ENCODE measurements at places on chromosomes 12 and 14.

- H3K36me3 ChIP-seq = no peaks in the 10 kb centered on the region
- no peak for DNase-seq
- no peaks in the 10 kb centered on the region for H3K27me3 ChIP-seq
- H3K27ac ChIP-seq = no peak overlapping the region
- H3K4me1 ChIP-seq = no peaks in the 10 kb centered on the region
- no peak overlapping the region for H3K4me3 ChIP-seq
Measured at GRCh38 chr14:42047421-42048055, 440.9 kb downstream of the LRFN5 start.

GRCh38 chr12:130880411-130880885 lies 8.6 kb downstream of the RAN start:
- DNase-seq = no peak
- peaks cover 19% of the 10 kb centered on the region for H3K36me3 ChIP-seq
- no peaks in the 10 kb centered on the region for H3K27me3 ChIP-seq

DNA sequence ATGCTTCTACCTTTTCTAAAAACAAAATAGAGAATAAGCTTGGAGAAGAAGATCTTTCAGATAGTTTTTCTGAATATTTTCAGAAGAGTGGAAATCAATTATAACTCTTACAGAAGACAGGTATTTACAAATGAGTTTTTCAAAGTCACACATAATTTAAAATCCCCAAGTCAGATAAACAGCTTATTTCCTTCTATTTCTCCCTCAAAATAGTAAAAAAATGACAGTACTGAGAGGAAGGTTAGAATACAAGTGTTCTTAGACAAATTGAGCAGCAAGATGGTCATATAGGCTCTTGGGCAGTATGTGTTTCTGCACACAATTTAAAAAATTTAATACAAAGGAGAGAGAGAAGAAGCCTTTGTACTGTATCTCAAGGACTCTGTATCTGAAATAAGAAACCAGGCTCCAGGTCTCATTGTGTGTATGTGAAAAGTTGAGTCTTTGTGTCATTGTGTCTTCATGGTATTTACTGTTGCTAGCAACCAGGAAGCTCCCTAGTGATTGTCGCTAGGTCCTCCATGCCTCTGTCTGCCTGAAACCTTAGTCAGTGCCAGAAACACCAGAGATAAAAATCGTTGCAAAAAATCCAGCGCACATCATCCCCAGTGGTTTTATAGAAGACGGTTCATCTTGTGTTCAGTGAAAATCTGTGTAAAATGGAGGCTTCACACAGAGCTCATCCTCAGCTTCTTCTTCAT lies 12.9 kb upstream of the TUBA1A start:
- peaks cover 6% of the 10 kb centered on the region for H3K4me1 ChIP-seq
- H3K36me3 ChIP-seq = no peaks in the 10 kb centered on the region
- H3K27me3 ChIP-seq = no peaks in the 10 kb centered on the region
- peak overlapping the region; percentile 29 for H3K4me3 ChIP-seq

DNA sequence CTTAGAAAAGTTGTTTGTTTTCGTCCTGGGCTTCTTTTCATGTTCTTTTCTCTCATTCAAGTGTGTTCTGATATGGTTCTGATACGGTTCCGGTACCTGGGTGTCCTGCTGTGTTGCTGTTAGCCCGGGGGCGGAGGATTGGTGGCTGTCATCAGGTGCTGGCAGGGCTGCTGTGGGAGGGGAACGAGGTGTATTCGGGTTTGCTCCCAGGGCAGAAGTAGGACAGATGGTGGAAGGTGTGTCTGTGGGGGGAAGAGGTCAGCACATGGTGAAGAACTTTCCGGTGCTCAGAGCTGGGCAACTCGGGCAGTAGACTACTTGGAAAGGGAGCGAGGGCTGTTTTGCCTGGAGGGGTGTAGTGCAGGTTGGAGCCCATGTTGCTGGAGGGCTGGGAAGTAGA lies 70.2 kb downstream of the SLC25A47 start:
- H3K36me3 ChIP-seq = no peaks in the 10 kb centered on the region
- H3K4me1 ChIP-seq = no peaks in the 10 kb centered on the region
- no peak for DNase-seq
- H3K27ac ChIP-seq = no peak overlapping the region
- H3K27me3 ChIP-seq = no peaks in the 10 kb centered on the region
- H3K4me3 ChIP-seq = no peak overlapping the region

DNA sequence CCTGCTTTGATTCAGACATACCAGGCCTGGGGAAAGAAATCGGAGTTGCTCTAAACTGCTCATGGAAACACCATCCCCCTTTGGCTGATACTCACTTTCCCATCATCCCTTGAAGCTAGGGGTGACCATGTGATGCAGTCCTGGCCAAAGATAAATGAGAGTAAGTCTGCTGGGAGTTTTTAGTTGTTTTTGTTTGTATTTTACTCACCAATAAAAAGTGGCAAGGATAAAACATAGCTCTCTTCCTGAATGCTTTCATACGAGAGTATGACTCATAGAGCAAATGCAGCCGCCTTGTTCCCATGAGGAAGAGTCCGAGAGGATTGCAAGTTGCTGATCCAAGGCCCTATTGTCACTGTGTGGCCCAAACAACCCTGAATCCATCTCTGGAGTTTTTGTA lies 126.4 kb upstream of the TMEM132C start:
- no peaks in the 10 kb centered on the region for H3K4me1 ChIP-seq
- no peak for DNase-seq
- H3K27me3 ChIP-seq = no peaks in the 10 kb centered on the region

- no peaks in the 10 kb centered on the region for H3K27me3 ChIP-seq
- H3K27ac ChIP-seq = no peak overlapping the region
- H3K36me3 ChIP-seq = no peaks in the 10 kb centered on the region
- H3K4me1 ChIP-seq = no peaks in the 10 kb centered on the region
- no peak for DNase-seq
- H3K4me3 ChIP-seq = no peak overlapping the region
Measured at GRCh38 chr14:71142375-71143038, 235.2 kb downstream of the PCNX1 start.

DNA sequence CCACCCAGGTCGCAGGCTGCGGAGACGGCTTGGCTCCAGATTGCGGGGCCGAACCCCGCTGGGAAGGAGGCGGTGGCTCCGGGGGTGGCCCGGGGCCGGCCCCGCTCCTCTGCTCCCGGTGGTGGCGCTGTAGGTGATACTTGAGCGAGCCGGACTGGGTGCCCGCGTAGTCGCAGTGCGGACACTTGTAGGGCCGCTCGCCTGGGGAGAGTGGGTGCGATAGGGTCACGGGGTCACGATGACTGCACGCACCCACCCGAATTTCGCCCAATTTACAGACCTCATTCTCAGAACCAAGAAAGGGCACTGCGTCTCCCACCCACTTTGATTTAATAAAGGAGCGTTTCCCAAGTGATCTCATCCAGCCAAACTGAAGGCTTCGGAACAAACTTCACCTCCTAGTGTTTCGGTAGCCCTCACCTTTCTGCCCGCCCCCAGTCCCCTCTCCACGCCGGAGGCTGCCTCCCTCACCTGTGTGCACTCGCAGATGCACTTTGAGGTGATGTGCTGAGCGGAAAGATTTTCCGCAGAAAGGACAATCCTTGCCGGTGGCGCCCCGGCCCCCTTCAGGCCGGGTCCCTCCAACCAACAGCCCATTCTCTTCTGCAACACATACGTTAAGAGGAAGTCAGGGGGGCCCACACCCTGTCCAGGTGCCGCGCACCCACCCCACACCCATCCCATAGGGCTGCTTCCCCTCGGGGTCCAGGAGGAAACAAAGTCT lies 7.4 kb downstream of the ZNF219 start:
- H3K36me3 ChIP-seq = peaks cover 50% of the 10 kb centered on the region
- H3K27me3 ChIP-seq = no peaks in the 10 kb centered on the region
- H3K4me1 ChIP-seq = peaks cover 10% of the 10 kb centered on the region
- no peak overlapping the region for H3K4me3 ChIP-seq
- no peak for DNase-seq

DNA sequence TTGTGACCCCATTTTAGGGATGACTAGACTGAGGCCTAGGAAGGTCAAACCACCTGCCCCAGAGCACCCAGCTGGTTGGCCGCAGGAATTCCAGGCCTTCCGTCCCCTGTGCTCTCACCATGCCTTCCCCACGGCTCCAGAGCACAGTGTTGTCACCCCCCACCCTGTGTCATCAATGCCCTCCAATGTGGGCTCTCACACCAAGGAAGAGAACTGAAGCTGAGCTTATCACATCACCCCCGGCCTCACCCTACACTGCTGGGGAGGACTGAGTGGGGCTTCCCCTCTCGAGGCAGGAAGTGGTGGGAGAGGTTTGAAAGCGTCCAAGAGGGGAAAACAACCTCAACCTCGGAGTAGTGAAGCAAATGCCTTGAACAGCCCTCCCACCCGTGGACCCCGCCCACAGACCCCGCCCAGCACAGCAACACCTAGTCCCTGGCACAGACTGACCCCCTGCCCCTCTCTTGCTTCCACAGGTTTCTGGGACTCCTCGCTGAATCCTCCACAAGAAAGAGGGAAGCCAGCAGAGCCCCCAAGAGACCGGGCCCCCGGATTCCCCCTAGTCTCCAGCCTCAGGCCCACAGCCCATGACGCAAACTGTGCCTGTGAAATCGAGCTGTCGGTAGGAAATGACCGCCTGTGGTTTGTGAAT lies 97.2 kb downstream of the LGMN start:
- no peak overlapping the region for H3K4me3 ChIP-seq
- DNase-seq = no peak
- H3K36me3 ChIP-seq = peaks cover 18% of the 10 kb centered on the region
- no peaks in the 10 kb centered on the region for H3K27me3 ChIP-seq

GRCh38 chr12:47808050-47808449 lies 11.7 kb downstream of the HDAC7 start:
- H3K27ac ChIP-seq = peak overlapping the region; percentile 97
- no peaks in the 10 kb centered on the region for H3K36me3 ChIP-seq
- no peak for DNase-seq
- no peaks in the 10 kb centered on the region for H3K27me3 ChIP-seq
- H3K4me1 ChIP-seq = peaks cover 60% of the 10 kb centered on the region

GRCh38 chr14:91142214-91142668 lies 28.4 kb downstream of the DGLUCY start:
- peaks cover 6% of the 10 kb centered on the region for H3K4me1 ChIP-seq
- no peak overlapping the region for H3K27ac ChIP-seq
- H3K27me3 ChIP-seq = no peaks in the 10 kb centered on the region
- DNase-seq = no peak
- peaks cover 6% of the 10 kb centered on the region for H3K36me3 ChIP-seq
- no peak overlapping the region for H3K4me3 ChIP-seq

GRCh38 chr12:84222841-84223240 lies 689.8 kb downstream of the SLC6A15 start:
- no peaks in the 10 kb centered on the region for H3K36me3 ChIP-seq
- no peak for DNase-seq
- no peaks in the 10 kb centered on the region for H3K27me3 ChIP-seq
- H3K27ac ChIP-seq = no peak overlapping the region

GRCh38 chr12:53427905-53428594 lies 4.4 kb downstream of the AMHR2 start:
- H3K36me3 ChIP-seq = no peaks in the 10 kb centered on the region
- DNase-seq = no peak
- H3K4me1 ChIP-seq = no peaks in the 10 kb centered on the region
- H3K27me3 ChIP-seq = no peaks in the 10 kb centered on the region
- H3K27ac ChIP-seq = no peak overlapping the region

GRCh38 chr14:81465507-81466228 lies 65.5 kb upstream of the STON2 start:
- no peaks in the 10 kb centered on the region for H3K36me3 ChIP-seq
- H3K27me3 ChIP-seq = no peaks in the 10 kb centered on the region
- no peak overlapping the region for H3K4me3 ChIP-seq
- H3K4me1 ChIP-seq = no peaks in the 10 kb centered on the region

DNA sequence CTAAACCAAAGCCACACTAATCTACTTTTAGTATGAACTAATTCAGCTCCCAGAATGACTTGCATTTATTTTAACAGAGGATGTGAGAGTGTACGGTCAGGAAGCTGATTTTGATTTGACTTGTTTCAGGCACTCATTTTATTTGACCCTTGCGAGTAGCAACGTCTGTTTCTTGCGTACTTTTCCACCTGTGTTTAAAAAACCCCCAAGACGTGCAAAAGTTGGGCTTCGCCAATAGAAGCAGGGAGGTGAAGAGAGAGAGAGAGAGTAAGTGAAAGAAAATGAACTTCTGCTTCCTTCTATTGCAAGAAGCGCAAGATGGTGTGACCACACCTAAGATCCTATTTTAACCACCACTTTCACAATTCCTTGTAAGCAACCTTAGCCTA lies 6.7 kb upstream of the SLC15A4 start:
- H3K4me3 ChIP-seq = no peak overlapping the region
- no peak overlapping the region for H3K27ac ChIP-seq
- H3K27me3 ChIP-seq = no peaks in the 10 kb centered on the region
- no peak for DNase-seq

DNA sequence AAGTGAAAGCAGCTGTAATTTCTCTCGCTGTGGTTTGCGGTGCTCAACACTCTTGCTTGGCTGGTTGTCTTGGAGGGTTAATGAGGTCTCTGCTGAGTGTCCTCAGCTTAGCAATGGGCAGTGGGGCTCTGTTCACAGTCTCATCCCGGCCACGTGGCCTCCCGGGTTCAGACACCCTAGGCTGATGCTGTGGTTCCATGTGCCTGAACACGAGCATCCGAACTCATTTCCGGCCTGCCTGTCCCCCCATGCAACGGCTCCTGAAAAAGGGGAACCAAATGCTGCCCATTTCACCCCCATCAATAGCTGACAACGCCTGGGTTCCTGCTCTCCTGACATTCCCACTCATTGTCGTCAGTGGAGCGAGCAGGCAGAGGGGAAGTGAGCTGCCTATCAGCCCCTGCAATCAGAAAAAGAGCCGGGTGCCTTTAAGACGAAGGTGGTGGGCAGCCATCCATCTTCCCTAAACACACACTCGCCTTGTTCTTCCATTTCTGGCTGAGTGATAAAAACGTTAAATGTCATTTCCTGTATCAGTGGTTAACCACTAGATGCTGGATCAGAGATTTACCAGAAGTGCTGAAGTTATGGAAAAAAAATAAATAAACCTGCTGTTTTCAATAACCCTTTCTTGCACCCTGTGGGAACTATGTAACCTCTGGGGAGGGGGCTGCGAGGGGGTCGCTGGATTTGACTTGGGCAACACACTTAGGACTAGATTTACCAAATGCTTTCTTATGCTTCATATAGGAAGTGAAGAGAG lies 60.3 kb upstream of the BCL2L14 start:
- peak; percentile 81 for DNase-seq
- H3K27ac ChIP-seq = no peak overlapping the region
- no peak overlapping the region for H3K4me3 ChIP-seq
- no peaks in the 10 kb centered on the region for H3K27me3 ChIP-seq

GRCh38 chr12:14849661-14850060 lies 6.3 kb upstream of the ART4 start:
- peak overlapping the region; percentile 60 for H3K27ac ChIP-seq
- H3K27me3 ChIP-seq = no peaks in the 10 kb centered on the region
- peaks cover 8% of the 10 kb centered on the region for H3K4me1 ChIP-seq
- no peak for DNase-seq

GRCh38 chr12:4027412-4027811 lies 154.2 kb upstream of the PARP11 start:
- H3K27me3 ChIP-seq = no peaks in the 10 kb centered on the region
- no peaks in the 10 kb centered on the region for H3K36me3 ChIP-seq
- no peak overlapping the region for H3K27ac ChIP-seq
- H3K4me3 ChIP-seq = no peak overlapping the region
- peaks cover 6% of the 10 kb centered on the region for H3K4me1 ChIP-seq
- DNase-seq = no peak
